ENCODE measurements at places on chromosomes 5 and 9.

GRCh38 chr5:90020575-90021538 lies 388.7 kb downstream of the CETN3 start:
- DNase-seq = peak; percentile 66

DNA sequence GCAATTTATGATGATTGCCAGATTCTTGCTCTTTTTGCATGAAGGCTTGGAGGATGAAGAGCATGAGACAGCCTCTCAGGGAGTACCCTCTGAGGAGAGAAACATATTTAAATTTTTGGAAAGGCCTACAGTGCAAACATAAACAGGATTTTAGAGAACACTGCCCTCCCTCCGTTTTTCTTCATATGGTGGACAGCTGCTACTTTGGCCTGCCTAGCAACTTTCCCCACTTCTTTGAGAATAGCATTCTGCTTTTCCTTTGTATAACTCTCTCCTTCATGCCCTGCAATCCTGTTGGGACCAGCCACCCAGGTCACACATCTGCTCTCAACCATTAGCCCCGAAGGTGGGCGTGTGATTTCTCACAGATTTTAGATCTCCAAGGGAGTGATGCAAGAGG lies 20.5 kb upstream of the TXN start:
- DNase-seq = no peak

- DNase-seq = peak; percentile 46
Observed at GRCh38 chr9:115211413-115212124, 93.6 kb upstream of the TNC start.

DNA sequence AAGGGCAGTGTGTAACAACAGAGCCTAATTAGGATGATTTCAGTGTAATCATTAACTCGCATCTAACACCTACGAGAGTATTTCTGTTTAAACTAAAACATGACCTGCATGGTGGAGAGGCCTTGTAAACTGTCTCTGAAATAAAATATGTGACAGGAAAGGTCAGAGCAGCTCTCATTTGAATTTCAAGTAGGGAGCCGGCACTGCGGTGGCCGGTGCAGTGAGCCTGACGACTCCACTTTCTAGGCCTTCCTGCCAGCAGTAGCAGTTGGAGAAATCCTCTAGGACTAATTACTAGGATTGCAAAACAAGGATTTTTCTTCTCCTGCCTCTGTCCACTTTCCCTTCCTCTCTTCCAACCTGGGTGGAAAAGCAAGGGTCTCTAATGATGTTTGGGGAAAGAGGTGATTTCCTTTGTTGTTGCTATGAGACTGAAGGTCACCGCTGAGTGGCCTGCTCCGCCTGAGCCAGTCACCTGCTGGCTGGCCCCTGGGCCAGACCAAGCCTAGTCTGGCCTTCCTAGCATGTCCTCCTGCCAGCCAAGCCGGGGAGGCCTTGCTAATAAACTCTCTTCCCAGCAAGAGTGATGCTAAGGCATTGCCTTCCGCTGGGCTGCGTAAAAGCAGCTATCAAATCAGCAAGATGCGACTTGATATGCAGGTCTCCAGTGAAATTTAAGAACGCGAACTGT lies 245.7 kb downstream of the PSAT1 start:
- no peak for DNase-seq

DNA sequence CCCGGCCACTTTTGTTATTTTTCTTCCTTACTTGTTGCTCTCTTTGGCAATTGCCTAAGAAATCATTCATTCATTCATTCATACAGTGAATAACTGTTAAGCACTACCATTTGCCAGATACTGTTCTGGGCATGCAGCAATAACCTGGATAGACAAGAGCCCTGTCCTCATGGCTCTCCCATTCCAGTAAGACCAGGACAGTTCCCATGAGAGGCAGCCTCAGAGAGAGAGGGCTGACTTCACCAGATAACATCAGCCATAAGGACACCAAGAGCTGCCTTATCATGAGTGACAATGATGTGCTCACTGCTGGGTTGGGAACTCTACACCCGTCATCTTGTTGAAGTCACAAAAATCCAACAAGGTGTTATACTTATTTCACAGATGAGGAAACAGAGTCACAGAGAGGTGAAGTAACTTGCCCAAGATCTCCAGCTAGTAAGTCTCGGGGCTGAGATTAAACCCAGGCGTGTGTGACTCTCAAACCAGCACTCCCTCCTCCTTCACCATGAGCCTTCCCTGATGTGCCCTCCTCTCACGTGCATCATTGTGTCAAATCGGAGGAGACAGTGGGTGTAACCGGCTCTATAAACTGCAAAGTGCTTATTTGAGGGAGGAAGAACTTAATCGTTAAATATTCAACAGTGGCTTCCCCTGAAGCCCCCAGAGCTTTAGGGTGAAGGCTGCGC lies 61.1 kb upstream of the TBC1D2 start:
- no peak for DNase-seq

DNA sequence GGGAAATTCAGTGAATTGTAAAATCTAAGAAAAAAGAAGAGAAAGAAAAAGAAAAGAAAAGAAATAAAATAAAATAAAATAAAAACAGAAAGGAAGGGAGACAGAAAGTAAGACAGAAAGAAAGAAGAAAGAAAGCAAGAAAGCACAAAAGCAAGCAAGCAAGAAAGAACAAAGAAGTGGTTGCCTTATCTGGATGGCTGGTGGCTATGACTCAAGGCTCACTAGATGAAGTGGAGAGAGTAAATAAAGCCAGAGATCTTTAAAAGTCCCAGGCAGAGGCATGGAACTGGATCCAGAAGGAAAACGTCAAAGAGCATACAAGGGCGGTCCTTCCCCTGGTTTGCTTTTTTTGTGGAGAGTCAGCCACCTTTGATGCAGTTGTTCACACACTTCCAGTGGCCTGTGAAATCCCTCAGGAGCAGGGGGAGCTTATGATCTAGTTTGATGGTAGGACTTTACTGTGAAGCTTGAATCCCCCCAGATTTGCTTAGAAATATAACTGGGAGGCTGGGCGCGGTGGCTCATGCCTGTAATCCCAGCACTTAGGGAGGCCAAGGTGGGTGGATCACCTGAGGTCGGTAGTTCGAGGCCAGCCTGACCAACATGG lies 176.7 kb upstream of the HMHB1 start:
- no peak for DNase-seq

- no peak for DNase-seq
Observed at GRCh38 chr5:139693676-139694364, 45.7 kb downstream of the CXXC5 start.

DNA sequence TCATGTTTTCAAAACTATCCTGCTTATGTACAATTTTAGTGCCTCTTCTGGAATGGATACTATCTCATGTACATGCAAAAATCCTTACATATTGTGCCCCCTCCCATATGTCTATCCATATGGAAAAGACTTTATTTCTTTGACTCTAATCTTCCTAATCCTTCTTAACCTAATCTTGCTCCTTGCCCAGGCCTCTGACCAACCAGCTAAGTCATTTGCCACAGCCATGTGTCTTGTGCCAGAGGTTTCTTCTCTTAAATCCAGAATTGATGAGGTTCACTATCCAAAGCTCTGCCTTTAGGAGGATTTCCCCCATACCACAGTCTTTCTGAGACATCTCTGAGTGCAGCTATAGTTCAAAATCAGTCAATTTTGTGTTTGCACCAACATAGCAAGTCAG lies 68.9 kb upstream of the RNF180 start:
- no peak for DNase-seq

- peak; percentile 79 for DNase-seq
Observed at GRCh38 chr5:96963267-96963666, 27.4 kb downstream of the LNPEP start.

DNA sequence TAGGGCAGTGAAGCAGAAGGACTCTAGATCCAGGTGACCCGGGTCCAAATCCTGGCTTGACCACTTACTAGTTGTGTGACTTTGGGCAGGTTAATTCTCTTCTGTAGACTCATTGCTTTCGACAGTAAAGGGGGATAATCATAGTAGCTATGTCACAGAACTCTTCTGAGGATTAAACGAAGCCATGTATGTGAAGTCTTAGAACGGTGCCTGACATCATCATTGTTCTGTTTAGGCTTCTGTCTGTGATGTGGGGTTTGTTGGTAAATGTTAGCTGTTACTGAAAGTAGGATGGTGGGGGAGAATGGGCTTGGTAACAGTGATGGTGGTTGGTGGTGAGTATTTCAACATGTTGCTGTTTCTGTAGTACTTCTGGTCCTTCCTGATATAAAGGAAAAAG lies 73.7 kb downstream of the MAP1B start:
- no peak for DNase-seq

DNA sequence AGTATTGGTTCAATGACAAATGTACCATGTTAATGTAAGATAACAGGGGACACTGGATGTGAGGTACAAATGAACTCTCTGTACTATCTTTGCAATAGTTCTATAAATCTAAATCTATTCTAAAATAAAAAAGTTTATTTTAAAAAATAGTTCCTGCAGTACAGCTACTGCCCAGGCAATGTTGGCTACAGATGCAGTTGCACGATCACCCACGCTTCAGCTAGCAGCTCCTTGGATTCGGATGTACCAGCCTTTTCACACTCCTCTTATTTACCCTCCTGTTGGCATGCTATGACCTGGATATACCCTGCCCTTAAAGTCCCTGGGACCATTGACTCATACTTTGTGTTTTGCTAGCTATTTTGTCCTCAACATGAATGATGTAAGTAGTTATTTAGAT lies 185.4 kb upstream of the SMARCA2 start:
- no peak for DNase-seq

- DNase-seq = no peak
Observed at GRCh38 chr9:15936306-15936921, 383.6 kb downstream of the CCDC171 start.

- DNase-seq = no peak
Observed at GRCh38 chr5:92674321-92674720, 906.7 kb downstream of the NR2F1-AS1 start.

DNA sequence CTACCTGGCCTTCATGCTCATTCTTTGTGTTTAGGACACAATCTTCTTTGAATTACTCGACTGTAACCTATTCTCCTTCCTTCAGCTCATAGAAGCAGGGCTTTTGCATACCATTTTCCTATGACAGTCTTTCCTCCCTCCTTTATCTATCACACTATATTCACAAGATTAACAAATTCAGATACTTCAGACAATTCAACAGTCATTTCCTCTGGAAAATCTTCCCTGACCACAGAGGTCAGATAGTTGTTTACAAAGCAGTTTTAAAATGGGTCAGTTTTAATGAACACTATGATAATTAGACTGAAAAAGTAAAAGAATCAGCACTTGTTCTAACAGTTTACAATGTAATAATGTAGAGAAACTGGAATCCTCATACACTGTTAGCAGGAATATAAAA lies 4.3 kb downstream of the CAAP1 start:
- DNase-seq = no peak

DNA sequence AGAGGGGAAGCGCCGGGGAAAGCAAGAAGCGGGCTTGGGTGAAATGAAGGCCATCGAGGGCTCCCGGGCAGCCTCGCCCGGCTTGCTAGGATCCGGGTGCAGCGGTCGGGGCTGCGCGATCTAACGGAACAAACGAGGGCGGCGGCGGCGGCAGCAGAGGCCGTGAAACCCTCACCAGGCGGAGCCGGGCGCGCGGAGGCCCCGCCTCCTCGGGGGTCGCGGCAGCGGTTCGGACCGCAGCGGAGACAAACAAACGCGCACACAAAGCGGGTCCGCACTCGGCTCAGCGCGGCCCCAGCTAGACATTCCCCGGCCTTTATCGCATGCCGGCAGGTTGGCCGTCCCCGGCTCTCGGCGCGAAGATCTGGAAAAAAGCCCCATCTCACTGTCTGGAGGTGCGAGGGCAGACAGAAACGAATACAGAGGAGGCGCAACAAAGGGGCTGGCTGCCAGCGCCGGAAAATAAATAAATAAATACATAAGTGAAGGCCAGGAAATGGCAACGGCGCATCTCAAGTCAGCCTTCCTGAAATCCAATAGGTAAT lies 10.5 kb upstream of the TRIM36 start:
- no peak for DNase-seq

DNA sequence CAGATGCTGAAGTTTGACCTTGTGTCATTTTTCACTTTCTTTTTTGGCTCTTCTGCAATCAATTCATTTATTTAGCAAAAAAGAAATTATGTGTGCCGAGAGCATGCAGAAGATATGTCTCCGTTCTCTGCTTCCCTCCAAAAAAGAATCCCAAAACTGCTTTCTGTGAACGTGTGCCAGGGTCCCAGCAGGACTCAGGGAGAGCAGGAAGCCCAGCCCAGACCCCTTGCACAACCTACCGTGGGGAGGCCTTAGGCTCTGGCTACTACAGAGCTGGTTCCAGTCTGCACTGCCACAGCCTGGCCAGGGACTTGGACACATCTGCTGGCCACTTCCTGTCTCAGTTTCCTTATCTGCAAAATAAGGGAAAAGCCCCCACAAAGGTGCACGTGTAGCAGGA lies 2.4 kb downstream of the FGFR4 start:
- no peak for DNase-seq

GRCh38 chr9:126066131-126066530 lies 260.5 kb upstream of the MVB12B start:
- DNase-seq = no peak

DNA sequence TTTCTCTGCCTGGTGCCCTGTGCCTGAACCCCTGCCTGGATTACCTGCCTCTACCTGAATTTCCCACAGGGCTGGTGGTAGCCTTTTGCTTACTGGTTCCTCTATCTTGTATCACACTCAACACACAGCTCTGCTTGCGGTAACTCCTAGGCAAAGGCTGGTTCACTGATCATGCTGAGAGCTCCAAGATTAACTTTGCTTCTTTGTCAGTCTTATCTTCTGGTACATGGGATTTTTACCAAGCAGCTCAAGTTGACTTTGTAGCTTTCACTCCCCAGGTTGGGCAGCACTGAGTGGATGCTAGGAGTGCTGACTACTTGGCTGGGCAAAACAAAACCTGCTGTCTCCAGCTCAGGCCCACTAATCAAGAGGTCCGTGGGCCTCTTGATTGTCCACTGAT lies 145.9 kb upstream of the GLRA1 start:
- DNase-seq = no peak

DNA sequence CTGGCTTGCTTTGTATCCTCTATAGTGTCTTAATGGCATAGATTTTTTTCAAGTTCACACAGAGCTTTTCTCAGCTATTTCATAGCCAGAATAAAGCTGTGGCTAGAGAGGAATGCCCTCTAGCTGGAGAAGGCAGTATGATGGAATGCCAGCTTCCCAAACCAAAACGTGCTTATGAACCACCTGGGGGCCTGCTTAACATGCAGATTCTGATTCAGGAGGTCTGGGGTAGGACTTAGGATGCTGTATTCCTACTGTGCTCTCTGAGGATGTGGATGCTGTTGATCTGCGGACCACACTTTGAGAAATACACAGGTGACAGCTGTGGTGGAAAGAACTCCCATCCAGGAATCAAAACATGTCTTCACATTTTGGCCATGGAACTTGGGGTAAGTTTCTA lies 49.9 kb upstream of the DPYSL3 start:
- no peak for DNase-seq

Data from NAMALWA (cell line).